Nasal cavity respiratory epithelium epithelial cell of viscerocranial mucosa (primary cell): ENCODE measurements at places on chromosomes 3 and 15. TPM values are rescaled to one million over a fixed set of nuclear protein-coding genes. Genes with fewer than 3 reads are reported as not detected.

Gene ARMC8
- total RNA-seq: 43.1 and 54.0 TPM in 2 replicates

Gene MRPS22
- 74.4 and 94.7 TPM in 2 replicates for total RNA-seq

Gene ROPN1
- not detected in 2 replicates for total RNA-seq

Gene CYP1A2
- not detected in 2 replicates for total RNA-seq

Gene NOP10
- total RNA-seq: 122 and 168 TPM in 2 replicates

Gene ADAMTS7
- 0.34 and 5.0 TPM in 2 replicates for total RNA-seq

Gene GOLGA6L10
- 0.21 and 1.4 TPM in 2 replicates for total RNA-seq

Gene EOMES
- total RNA-seq: 0.34 TPM in 1 of 2 replicates, not detected in the other

Gene ACP3
- 0.34 and 5.0 TPM in 2 replicates for total RNA-seq

Gene DCBLD2
- 98.1 and 181 TPM in 2 replicates for total RNA-seq

Gene ACTC1
- total RNA-seq: not detected in 2 replicates

Gene TLR9
- total RNA-seq: 0.07 TPM in 1 of 2 replicates, not detected in the other

Gene SCAANT1
- total RNA-seq: not detected in 2 replicates

Gene P3H2
- 9.5 and 14.0 TPM in 2 replicates for total RNA-seq

Gene TP63
- 173 and 254 TPM in 2 replicates for total RNA-seq
